ENCODE measurements at places on chromosomes 5 and 9.

- DNase-seq, result no peak
These were observed 176.0 kb downstream of the SLC12A2 start for GRCh38 chr5:128259607-128260021.

GRCh38 chr5:143536364-143536763 is 132.9 kb upstream of the NR3C1 start:
- DNase-seq, result peak; percentile 97

- DNase-seq, result no peak
These were observed 46.5 kb downstream of the EBF1 start for GRCh38 chr5:159053216-159053615.

- no peak for DNase-seq
These were observed at the start of gene FOXI1 for GRCh38 chr5:170105642-170106611. TSS of gene FOXI1 (plus strand) at chr5:170105897. CDS start at chr5:170105958, 61 bp downstream.

GRCh38 chr5:156008844-156009243 is 318.1 kb upstream of the SGCD start:
- DNase-seq, result no peak

- DNase-seq, result no peak
These were observed 48.0 kb upstream of the DMRT3 start for GRCh38 chr9:928363-929042.

DNA sequence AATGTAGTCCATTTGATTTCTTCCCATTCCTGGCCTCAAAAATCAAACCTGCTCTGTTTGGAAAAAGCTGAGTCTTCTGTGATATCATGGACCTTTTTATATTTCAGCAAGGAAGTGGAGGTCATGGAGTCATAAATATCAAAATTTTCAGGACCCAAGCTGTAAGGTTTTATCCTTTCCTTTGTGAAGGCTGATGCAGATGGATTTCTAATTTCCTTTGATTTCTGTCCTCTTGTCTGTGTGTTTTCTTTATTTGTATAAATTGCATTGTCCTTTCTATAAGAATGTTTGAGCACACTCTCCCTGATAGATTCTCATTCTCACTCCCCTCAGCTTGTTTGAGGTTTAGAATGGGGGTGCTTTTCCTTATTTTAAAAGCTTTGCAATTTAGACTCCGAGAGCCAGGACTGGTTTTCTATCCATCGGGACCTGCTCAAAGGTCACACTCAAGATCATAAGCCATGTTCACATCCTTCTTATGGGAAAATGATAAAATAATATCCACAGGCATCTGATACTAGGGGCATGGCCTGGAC is 127.4 kb upstream of the TMEM161B start:
- DNase-seq, result no peak

- DNase-seq, result peak; percentile 83
These were observed 94.6 kb upstream of the HMHB1 start for GRCh38 chr5:143717400-143717799.
